Neural crest cell (in vitro differentiated cells): ENCODE measurements at places on chromosomes 12 and 14. TPM values are rescaled to one million over a fixed set of nuclear protein-coding genes. Genes with fewer than 3 reads are reported as not detected.

DNA sequence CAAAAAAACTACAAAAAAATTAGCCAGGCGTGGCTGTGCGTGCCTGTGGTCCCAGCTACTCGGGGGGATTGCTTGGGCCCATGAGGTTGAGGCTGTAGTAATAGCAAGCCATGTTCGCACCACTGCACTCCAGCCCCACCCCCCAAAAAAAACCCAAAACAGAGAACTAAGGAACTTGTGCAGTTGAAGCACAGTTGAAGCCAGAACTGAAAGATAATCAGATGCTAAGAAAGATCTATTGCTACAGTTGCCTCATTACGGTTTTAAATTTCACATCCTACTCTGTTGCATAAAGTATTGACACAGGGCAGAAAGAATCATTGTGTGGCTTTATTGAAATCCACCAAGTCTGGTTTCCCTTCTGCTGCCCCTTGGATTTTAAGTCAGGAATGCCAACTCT is 3.8 kb downstream of the CS start:
- DNase-seq: no peak

The OR6C1 gene
- not detected in 2 replicates for total RNA-seq

The PLA2G1B gene
- total RNA-seq: not detected in 2 replicates

GRCh38 chr14:51520087-51520486 is 131.6 kb upstream of the FRMD6 start:
- DNase-seq: no peak

- no peak for DNase-seq
Measured at GRCh38 chr14:31690056-31690455, 128.9 kb downstream of the NUBPL start.

DNA sequence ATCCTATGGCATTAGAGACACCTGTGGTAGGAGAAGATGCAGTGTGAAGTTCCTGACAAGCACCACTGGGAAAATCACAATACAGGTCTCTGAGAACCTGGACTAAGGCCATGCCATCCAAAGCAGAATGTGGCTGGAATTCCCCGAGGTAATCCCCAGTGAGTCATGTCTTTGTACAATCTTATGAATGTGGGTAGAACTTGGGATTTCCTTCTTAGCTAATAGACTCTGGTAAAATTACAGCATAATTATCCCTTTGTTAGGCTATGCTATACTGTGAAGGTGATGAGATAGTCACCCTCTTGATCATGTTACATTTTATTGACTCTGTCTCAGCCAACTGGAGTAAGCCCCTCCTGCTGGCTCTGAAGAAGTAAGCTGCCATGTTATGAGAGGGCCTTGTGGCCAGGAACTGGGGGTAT is 224.3 kb upstream of the DCN start:
- no peak for DNase-seq

The KRT85 gene
- total RNA-seq: not detected in 2 replicates

The BEGAIN gene
- 3.0 and 4.8 TPM in 2 replicates for total RNA-seq

DNA sequence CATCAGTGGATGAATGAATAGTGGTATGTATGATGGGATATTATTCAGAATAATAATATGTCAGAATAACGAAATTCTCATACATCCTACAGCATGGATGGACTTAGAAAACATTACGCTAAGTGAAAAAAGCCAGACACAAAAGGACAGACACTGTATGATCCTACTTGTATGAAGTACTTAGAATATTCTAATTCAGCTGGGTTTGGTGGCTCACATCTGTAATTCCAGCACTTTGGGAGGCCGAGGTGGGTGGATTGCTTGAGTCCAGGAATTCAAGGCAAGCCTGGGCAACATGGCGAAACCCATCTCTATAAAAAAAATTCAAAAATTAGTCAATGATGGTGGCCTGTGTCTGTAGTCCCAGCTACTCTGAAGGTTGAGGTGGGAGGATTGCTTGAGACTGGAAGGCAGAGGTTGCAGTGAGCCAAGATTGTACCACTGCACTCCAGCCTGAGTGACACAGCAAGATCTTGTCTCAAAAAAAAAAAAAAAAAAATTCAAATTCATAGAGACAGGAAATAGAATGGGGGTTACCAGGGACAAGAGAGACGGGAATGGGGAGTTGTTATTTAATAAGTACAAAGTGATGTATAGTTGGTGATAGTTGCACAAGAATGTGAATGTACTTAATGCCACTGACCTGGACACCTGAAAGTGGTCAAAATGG is 132.3 kb downstream of the CHST11 start:
- DNase-seq: no peak

GRCh38 chr14:69708586-69709560 is 58.1 kb upstream of the SRSF5 start:
- peak; percentile 51 for DNase-seq

GRCh38 chr14:100590726-100591452 is 3.7 kb upstream of the BEGAIN start:
- DNase-seq: no peak

- no peak for DNase-seq
Measured at GRCh38 chr12:102964872-102965271, 7.4 kb downstream of the ASCL1 start.

DNA sequence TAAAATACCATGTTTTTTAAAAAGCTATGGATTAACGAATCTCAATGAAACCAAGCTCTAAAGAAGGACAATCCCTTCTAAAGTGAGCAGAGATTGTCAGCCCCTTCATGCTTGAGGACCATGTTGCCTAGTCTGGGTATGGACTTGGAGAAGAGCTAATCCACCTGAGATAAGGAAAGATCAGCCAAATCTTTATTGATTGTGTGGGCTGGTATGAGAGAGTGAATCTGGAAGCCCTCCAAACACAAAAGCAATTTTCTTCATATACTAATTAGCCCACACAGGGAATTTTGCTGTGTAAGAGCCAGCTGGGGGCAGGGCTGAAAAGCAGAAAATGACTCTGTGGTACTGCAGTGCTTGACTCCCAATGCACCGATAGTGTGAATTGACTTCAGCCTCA is 47.4 kb upstream of the DICER1 start:
- no peak for DNase-seq

DNA sequence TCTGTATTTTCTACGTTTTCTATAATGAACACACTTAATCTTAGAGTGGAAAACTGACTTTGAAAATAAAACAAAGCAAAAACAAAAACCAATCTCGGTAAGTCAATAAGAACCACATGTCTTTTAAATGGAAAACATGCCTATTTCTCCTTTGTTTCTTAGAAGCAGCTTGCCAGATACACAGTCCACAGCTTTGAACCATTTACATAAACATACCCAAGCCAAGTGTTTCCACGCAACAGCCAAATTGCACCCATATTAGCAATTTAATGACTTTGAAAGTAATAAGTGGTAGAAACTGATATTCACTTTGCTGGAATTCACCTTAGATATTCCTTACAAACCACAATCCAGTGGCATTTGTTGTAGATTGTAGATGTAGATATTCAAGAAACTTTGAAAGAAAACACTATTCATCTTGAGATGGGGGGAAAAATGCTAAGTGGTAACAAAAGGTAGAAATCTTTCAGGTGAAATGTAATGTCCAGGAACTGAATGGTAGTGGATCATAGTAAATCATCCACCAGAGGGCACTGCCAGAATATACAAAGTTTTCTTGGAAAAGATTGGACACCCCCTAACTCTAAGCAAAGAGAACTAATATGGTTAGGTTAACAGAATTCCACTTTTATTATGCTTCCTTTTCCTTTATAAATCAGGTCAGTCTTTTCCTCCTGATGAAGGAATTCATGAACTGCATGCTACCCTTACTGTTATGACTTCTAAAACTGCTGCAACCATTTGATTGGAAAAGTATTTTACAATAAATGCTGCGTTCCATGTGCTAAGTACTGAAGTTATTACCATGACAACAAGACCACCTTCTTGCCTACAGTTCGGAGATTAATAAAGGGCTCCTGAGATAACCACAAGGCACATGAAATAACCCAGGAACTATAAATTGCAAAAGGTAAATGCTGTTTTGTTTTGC is 69.8 kb downstream of the RERG start:
- DNase-seq: no peak

DNA sequence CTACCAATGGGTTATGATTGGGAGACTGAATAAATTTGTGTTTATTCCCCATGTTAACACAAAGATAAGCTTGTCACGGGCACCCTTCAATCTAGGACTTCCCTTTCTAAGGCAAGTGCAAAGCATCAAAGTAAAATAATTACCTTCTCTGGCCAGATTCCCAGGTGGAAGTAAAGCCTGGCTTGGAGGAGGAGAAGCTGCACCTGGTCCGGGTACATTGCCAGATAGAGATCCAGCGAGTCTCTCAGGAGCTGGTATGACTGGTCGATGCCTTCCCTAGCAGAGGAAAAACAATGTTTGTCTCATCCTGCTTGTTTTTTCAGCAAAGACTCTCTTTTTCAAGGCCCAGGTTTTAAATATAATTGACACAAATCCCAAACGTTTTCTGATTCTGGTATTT is 24.9 kb downstream of the FBXO21 start:
- DNase-seq: no peak

GRCh38 chr12:116950628-116951325 is 40.0 kb downstream of the FBXW8 start:
- DNase-seq: no peak

The TBX3 gene
- 0.91 and 0.96 TPM in 2 replicates for total RNA-seq

- DNase-seq: no peak
Measured at GRCh38 chr12:24904871-24905270, 44.0 kb downstream of the BCAT1 start.

- no peak for DNase-seq
Measured at GRCh38 chr14:68473069-68473468, 319.8 kb downstream of the ZFP36L1 start.

DNA sequence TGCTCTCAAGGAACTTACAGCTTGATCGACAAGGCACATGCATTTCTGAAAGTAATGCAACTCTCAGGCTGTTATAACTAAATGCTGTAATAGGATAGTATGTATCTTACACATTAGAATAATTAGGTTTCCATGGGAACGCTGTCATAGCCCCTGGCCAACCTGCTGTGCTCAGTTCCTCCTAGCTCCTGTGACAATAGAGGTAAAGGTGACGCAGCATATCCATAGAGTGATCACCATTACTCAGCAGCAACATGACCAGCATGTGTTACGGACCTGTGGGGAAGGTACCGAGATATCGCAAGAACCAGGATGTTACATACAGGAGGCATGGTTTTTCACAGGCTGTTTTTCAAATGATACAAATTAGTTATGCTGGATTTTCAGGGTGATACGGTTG is 150.7 kb downstream of the CAND1 start:
- DNase-seq: no peak

- DNase-seq: no peak
Measured at GRCh38 chr12:28089338-28089737, 100.9 kb upstream of the CCDC91 start.

DNA sequence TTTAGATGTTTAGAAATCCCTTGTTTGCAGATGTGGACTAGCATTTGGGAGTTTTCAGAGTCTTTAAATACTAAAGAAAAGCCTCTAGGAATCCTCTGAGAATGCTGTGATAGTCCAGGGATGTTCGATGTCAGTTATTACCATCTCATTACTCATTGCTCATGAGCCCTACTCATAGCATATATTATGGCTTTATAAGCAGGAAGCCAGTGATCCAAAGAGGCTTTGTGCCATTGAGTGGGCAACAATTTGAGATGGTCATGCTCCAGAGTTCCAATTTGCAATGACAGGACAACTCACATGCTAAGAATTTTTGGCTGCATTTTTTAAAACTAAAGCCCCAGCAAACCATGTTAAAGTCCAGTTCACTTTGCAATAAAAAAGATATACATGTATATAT is 163.0 kb downstream of the OTOGL start:
- no peak for DNase-seq

The CCDC85C gene
- total RNA-seq: 31.4 and 32.3 TPM in 2 replicates

The TOMM20L gene
- total RNA-seq: 0.42 and 0.52 TPM in 2 replicates

The GAS2L3 gene
- total RNA-seq: 34.1 and 36.2 TPM in 2 replicates

- DNase-seq: no peak
Measured at GRCh38 chr14:73834261-73834625, 17.4 kb upstream of the PTGR2 start.

GRCh38 chr12:46400406-46400805 is 27.8 kb upstream of the SLC38A2 start:
- DNase-seq: no peak

The MIP gene
- total RNA-seq: not detected in 2 replicates

DNA sequence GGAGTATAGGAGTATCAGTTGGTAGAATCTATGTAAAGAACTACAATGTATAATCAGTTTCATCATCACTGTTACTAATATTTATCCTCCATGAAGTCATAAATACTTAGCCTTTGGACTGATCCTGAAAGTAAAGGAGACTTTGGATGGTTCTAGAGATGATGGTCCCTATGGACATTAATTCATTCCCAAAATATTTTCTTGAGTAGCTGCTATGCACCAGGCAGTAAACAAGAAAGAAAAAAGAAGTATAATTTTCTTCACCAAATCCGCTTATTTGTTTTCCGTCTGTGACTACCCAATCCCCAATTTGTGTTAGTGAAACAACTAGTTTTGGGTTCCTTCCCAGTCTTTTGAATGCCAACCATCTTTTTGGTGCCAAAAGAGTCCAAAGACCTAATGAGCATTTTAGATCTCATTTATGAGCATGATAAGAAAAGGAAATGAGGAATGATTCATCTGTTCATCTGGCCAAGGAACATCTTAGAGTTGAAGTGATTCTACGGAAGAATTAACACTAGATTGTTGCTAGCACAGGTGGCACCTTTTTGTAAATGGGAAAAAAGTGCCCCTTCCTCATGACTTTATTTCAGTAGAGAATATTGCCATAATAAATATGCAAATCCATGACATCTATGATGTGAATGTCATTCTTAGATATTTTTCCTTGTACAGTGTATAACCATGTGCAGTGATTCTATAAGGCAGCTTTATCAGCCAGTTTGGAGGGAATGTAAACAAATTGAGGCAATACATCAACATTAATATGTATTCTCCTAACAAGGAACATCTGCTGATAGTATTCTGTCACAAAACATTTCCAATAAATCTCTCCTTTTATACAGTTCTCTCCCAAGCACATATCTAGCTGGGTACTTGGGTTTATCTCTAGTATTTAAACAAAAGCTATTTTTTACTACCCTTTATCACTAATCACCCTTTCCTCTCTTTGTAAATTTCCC is 85.1 kb upstream of the CCDC91 start:
- no peak for DNase-seq

GRCh38 chr14:56702515-56702914 is 107.8 kb downstream of the OTX2 start:
- DNase-seq: no peak

GRCh38 chr12:132067182-132067581 is 76.9 kb downstream of the DDX51 start:
- DNase-seq: no peak

GRCh38 chr12:30982413-30982812 is 55.9 kb downstream of the TSPAN11 start:
- no peak for DNase-seq

DNA sequence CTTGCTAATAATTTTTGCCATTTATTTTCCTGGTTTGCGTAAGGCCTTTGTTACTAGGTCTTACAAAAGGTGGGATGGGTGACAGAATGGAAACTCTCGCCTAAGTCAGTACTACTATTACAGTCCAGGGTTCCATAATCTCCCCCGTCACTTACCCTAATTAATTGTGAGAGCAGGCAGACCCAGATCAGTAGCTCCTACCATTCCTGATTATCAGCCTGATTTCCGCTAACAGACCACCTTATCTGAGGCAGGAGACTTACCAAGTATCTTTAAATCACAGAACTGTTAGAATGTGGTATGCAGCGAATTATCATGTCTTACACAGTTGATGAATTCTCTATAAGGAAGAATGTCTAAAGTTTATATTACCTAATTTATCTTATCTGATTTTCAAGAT is 234.7 kb downstream of the FOXN3 start:
- no peak for DNase-seq

The GLIPR1L1 gene
- not detected in 2 replicates for total RNA-seq

The PAPOLA gene
- 209 and 215 TPM in 2 replicates for total RNA-seq

GRCh38 chr14:83706231-83706954 is 1823.6 kb upstream of the FLRT2 start:
- DNase-seq: no peak
